ENCODE measurements at places on chromosomes 4 and X.

DNA sequence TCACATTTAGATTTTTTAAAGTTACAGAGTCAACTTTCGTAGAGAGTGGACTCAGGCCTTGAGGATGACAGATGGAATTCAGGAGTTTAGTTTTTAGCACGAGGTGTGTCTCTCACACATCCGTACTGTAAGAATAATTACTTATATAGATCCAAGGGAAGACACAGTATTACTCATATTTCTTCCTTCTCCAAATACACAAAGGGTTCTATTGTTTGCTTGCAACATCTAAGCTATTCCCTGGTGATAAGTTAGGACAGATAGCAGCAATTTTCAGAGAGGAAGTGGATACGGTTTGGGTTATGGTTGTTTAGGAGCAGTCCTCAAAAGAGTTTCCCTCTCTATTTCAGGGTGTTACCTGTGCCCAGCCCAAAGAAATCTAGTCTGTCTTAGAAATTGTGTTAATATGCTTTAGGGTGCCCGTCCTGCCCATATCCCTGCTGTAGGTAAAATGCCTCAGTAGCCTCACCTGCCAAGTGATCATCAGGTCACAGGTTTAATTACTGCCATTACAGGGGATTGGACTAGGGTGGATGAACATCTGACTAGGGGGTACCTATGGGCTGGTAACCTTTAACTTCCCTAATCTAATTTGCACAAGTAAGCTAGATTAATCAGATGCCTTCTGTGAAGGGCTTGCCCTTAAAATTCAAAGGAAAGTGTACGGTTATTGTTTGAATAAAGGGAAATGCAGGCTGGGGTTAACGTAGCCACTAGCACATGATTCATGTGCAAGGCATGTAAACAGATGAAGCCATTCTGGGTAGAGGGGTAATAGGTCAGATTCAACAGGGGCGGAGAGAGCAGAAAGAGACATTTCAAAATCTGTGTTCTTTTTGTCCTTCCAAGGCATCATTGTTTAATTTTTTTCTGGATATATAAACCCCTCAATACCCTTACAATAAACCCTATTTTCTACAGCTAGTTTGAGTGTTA, 8.7 kb upstream of the PPP3CA start:
- peak; percentile 87 for DNase-seq

GRCh38 chr4:4838051-4838935, 21.2 kb upstream of the MSX1 start:
- DNase-seq: peak; percentile 57

- DNase-seq: peak; percentile 84
These were observed 191.0 kb downstream of the PRDM5 start for GRCh38 chr4:120731561-120731960.

- DNase-seq: no peak
These were observed 34.6 kb upstream of the DCAF8L2 start for GRCh38 chrX:27555514-27555913.

DNA sequence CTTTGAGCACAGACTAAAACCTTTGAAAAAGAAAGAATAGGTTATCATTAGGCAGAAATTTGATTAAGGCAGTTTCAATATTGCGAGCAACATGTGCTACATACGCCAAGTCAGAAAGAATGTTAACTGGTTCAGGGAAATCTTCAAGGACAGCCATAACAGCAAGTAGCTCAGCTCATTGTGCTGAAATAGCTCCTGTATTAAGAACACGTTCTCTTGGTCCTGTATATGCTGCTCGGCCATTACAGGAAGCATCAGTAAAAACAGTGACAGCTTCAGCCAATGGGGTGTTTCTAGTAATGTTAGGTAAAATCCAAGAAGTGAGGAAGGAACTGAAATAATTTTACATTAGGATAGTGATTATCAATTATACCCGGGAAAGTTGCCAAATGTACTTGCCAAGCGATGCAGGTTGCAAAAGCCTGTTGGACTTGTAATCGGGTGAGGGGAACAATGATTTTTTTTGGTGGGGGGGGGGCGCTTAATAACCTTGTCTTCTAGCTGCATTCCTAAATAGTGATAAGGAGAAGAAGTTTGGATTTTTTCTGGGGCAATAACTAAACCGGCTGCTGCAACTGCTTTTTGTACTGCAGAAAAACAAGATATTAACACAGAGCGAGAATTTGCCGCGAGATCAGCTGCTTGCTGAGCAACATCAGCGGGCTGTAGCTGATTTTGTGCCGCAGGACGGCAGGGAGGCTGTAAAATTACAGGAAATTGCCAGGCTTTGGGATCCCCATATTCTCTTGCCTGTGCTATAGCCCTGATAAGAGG, 49.4 kb upstream of the RASSF6 start:
- peak; percentile 45 for DNase-seq

- DNase-seq: peak; percentile 82
These were observed 9.6 kb downstream of the CC2D2A start for GRCh38 chr4:15479089-15479912.

GRCh38 chrX:69137371-69138117, 27.7 kb downstream of the PJA1 start:
- DNase-seq: peak; percentile 86

- DNase-seq: peak; percentile 57
These were observed 64.6 kb downstream of the ANAPC4 start for GRCh38 chr4:25441519-25442117.

GRCh38 chrX:109685656-109686078, 47.4 kb downstream of the ACSL4 start:
- no peak for DNase-seq

GRCh38 chrX:115913575-115913974, 257.0 kb upstream of the AGTR2 start:
- DNase-seq: no peak

GRCh38 chr4:16694884-16695276, 203.6 kb downstream of the LDB2 start:
- DNase-seq: no peak

DNA sequence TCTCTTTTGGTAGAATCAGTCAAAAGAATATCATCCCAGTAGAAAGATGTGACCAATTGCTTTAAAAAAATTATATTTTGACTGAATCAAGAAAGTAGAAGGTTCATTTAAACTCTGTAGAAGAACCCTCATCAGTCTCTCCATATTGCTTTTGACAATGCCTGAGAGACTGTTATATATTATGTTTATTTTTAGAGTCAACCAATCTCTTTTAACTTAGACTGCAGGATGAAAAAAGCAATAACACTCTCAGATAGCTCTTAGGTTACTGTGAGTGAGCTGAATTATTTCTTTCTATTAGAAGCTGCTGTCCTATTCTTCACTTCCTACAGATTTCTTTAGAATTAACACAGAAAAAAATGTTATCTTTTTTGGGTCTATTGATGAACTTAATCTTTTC, 38.1 kb downstream of the GALNTL6 start:
- DNase-seq: no peak

DNA sequence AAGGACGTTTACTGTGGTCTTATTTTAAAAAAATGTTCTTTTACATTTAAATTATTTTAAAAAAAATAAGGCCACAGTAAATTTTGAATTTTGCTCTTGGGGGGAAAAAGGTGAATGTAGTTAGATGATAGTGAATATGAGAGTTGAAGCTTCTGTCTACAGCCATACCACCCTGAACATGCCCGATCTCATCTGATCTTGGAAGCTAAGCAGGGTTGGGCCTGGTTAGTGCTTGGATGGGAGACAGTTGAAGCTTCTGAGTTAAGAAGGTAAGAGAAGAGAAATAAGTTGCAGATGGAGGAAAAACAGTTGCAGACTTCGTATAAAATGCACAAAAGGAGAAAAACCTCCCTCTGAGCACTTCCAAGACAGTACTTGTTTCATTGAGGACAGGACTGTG, 115.6 kb upstream of the NR3C2 start:
- no peak for DNase-seq

GRCh38 chrX:68086709-68087108, 346.6 kb downstream of the OPHN1 start:
- DNase-seq: no peak

DNA sequence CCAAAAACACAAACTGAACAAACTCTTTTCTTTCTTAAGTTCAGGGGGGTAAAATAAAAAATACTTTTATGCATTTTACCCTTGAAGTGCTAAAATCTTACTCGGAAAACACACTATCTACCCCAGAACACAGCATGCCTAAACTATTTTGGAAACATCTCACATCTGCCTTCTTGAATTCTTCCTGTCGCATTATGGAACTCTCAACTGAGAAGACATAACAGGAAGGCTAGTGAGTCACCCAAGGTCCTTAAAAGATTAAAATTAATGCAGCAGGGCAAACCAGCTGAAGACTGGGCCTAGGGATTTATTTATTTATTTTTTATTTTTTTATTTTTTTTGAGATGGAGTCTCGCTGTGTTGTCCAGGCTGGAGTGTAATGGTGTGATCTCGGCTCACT, 208.2 kb downstream of the APBB2 start:
- DNase-seq: peak; percentile 60

- DNase-seq: no peak
These were observed 10.7 kb upstream of the EPGN start for GRCh38 chr4:74297539-74297938.

- no peak for DNase-seq
These were observed 726.7 kb downstream of the C4orf33 start for GRCh38 chr4:129822701-129823100.

DNA sequence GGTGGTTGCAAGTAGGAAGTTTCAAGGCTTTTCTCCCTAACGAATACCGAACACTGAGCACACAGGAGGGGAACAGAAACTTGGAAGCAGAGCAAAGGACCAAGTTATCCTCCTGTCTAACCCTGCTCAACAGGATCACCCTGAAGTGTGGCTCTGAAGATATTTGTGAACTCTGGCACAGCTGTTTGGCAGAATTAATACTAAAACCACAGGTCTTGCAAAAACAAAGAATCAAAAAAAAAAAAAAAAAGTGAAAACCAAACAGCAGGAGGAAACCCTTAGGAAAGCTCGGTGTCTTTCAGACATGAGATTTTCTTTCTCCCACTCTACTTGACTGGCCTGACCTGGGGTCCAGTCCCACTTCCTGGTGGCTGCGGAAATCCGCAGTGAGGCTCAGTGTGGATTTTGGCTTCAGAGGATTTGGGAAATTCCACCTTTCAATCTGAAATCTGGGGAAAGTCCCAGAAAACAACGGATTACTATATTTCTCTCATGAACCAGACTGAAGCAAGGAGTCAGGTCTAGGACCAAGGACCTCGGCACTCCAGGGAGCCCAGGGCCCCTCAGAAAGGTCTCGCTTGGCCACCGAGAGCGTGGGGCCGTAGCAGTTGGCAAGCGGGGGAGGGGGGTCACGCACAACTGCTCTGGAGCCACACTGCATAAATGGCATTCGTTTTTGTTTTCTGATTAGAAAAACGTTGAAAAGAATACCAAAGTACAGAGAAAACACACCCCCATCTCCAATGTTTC, 867 bp downstream of the TIFA start:
- DNase-seq: peak; percentile 41

- no peak for DNase-seq
These were observed 461.0 kb downstream of the RPA4 start for GRCh38 chrX:97344724-97345123.

DNA sequence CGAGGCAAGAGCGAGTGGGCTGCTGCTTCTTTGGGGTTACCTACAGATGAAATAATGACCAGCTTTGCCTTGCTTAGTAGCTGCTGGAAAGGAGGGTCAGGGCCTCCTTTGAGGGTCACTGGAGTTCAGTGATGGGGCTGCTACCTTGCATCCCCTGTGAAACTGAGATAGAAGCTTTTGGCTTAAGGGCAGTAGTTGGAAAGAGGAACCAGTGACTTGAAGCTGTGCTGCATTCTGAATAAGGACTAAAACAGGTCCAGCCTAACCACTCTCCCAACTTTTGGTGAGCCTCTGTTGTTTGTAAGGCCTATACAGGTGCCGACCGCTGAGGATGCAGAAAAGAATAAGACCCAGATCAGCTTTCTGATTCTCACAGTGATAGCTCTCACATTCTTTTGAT, 41.2 kb downstream of the RASL11B start:
- DNase-seq: no peak
